Activated CD4-positive, alpha-beta T cell treated with anti-CD3 and anti-CD28 coated beads, Interleukin-2, amount 10 ng/mL, durations not matched to agents 24 days and 14 days (primary cell): ENCODE measurements at places on chromosomes 11 and 22.

DNA sequence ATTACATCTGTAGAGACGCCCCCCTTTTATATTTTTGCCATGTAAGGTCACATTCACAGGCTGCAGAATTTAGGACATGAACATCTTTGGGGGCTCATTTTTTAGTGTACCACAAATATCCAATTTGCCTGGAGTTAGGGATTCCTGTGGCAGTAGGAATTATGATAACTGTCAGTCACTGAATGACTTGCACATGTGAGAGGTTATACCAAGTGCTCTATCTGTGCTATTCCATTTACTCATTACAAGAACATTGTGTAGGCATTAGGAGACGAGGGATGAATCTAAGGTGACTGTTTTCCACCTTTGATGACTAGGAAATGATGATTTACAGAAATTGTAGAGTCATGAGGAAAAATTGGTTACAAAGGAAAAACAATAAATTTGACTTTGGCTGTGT lies 79.3 kb downstream of the LIF start:
- no peak for DNase-seq

DNA sequence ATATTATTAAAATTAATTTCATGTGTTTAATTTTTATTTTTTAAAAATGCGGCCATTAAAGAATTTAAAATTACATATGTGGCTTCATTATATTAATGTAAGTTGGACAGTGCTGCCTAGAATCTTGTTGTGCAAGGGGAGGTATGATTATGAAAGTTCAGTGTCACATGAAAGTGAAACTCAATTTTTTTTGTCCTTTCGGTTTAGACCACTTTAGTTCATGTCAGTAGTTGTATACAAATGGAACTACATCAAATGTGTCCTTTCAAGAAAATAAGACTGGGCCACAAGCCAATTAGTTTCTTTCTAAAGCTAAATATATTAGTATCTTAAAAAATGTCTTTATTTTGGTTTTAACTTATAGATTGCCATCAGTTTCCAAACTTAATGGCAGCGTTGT lies 35.7 kb downstream of the TBCEL start:
- no peak for DNase-seq

GRCh38 chr22:47421846-47422245 lies 659.4 kb downstream of the TBC1D22A start:
- DNase-seq = no peak

DNA sequence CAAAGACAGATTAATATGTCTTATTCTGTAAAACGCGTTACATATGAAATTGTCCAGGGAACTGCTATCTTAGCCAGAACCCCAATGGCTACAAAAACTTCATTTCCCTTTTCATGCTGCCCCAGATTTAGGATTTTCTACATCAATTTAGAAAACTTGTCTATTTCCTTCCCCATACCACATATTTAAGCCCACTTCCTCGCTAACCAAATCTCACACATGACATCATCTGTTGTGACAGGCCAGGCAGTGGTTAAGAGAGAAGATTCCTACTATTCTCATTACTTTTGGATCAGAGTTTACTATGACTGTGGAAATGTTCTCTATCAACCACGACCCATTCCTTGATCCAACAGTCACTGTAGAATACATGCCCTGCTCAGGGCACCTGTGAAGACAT lies 15.9 kb downstream of the CCDC82 start:
- DNase-seq = no peak

- DNase-seq = no peak
These were observed 20.4 kb downstream of the ADAMTS8 start for GRCh38 chr11:130407978-130408377.

DNA sequence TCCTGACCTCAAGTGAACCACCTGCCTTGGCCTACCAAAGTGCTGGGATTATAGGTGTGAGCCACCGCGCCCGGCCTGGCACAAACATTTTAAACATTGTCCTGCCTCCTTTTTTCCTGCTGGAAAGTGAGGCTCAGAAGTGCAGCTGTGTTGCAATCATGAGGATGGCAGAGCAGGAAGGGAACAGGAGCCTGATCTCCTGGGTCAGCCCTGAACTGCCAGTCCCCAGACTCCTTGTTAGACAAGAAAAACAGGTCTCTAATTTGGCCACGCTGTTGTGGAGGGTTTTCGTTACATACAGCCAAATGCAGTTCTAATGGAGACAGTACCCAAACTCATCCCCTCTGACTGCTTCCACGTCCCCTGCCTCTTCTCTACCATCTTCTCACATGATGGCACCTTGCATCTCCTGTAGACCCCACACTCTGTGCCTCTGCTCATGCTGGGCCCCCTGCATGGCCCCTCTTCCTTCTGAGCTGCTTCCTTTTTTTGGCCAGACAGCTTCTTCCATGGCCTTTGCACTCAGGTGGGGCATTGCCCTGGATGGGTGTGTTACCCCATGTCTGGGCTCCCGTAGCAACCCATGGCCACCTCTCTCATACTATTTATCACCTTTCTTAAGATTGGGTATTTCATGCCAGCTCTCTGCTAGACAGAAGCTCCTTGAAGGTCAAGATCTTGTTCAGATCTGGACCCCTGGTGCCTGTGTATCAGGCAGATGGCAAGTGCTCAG lies 227.1 kb downstream of the CEP164 start:
- no peak for DNase-seq

DNA sequence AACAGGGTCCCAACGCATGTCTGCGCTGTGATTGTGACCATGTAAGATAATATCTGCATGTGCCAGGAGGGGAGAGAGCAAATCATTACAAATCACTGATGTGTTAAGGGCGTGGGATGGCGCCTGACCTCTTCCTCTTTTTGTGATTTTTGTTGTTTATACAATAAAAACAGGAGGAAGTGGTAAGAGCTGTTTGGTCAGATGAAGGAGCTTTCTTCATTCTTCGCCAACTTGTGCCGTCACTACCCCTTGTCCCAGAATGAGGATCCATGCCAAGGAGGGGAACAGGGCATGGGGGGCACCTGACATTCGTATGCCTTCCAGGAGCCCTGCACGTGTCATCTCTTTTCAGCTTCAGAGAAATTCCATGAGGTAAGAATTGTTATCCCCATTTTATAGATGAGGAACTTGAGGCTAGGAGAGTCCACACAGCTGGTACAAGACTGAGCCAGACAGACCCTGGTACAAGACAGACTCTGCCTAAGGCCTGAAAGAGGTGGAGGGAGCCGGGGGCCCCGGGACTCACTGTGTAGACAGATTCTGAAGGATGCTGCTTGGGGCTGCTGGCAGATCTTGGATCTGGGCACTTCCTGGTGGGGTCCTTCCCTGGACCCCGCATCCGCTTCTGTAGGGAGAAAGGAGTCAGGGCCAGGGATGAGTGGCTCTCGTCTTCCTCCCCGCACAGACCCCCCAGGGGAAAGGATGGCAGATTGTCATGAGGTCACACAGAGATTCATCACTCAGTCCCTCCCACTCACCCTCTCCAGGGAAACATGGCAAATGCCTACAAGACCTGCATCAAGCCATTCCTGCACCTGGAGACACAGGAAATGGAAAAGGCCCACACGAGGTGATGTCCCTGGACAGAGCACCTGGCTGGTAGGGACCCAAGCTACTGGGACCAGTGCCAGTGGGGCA lies 34.6 kb downstream of the NFAM1 start:
- no peak for DNase-seq

GRCh38 chr11:2579315-2580060 lies 120.3 kb downstream of the KCNQ1OT1 start:
- DNase-seq = no peak

- no peak for DNase-seq
These were observed 10.4 kb downstream of the OR51B4 start for GRCh38 chr11:5291207-5291838.

DNA sequence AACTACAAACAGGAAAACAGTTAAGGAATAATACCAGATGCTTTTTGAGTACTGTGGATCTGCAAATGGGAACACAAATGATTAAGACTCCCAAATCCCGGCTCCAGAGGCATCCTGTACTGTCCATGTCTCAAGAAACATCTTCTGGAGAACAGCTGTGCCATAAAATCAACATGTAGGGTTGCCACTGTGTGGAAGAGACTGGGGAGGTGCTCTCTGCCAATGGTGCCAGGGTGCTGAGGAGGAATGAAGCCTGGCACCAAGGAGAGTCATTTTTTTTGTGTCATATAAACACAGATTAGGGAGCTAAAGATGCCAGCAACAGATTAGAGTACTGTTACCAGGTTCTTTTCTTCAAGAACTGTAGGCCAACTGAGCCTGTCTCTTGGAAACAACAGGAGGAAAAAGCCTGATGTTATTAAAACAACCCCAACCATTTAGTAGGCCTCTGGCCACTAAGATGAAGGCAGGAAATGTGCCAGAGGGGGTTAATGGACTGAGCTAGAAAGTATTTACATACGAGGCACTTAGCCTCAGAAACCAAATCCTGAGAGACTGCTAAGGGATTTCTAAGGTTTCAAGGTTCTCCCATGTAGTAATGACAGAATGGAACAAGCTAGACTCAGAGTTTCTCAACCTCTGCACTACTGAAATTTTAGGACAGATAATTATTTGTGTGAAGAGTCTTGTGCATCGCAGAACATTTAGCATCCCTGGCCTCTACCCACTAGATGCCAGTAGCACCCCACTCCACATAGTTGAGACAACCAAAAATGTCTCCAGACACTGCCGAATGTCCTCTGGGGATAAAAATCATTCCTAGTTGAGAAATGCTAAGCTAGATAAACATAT lies 54.6 kb upstream of the CHRM4 start:
- DNase-seq = no peak

GRCh38 chr11:36376009-36376887 lies 80.2 kb downstream of the PRR5L start:
- peak; percentile 68 for DNase-seq

- peak; percentile 84 for DNase-seq
These were observed 10.2 kb downstream of the PACS1 start for GRCh38 chr11:66080055-66080817.

DNA sequence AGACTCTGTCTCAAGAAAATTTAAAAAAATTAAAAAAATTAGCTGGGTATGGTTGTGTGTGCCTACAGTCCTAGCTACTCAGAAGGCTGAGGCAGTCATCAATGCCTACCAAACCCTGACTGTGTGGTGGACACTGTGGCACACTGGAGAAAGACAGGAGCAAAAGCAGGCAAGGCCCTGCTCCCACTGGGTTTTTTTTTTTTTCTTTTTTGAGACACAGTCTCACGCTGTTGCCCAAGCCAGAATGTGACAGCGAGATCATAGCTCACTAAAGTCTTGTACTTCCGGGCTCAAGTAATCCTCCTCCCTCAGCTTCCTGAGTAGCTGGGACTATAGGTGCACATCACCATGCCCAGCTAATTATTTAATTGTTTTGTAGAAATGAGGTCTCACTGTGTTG lies 4.6 kb downstream of the NEFH start:
- DNase-seq = no peak
